Neural crest cell (in vitro differentiated cells): ENCODE measurements at places on chromosomes 6 and 20.

DNA sequence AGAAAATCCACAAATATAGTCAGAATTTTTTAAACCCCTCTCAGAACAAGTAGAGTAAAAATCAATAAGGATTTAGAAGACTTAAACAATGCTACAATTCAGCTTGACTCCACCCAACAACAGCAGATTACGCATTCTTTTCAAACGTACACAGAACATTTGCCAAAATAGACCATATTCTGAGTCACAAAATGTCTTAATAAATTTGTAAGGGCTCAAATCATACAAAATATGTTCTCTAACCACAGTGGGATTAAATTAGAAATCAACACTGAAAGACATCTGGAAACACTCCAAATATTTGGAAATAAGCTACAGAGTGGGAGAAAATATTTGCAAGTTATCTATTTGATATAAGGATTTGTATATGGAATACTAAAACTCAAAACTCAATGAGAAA is 164.2 kb upstream of the AKAP12 start:
- DNase-seq = no peak

DNA sequence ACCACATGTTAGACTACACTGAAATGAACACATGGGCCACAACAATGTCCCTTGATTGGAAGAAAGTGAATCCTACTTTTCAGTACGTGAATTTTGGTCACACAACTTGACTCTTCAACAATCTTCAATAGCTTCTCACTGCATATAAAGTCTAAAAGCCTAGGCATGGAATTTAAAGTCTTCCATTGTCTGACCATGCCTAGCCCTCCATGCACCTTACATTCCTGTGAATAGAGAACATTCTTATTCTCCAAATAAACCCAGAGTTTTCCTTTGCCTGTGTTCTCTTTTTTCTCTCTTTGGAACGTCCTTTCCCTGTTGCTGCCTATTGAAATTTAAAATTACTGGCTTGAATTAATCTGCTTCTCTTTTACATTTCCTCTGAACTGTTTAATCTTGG is 207.5 kb downstream of the ASCC3 start:
- no peak for DNase-seq

GRCh38 chr6:132675002-132675401 is 16.0 kb upstream of the TAAR1 start:
- no peak for DNase-seq

DNA sequence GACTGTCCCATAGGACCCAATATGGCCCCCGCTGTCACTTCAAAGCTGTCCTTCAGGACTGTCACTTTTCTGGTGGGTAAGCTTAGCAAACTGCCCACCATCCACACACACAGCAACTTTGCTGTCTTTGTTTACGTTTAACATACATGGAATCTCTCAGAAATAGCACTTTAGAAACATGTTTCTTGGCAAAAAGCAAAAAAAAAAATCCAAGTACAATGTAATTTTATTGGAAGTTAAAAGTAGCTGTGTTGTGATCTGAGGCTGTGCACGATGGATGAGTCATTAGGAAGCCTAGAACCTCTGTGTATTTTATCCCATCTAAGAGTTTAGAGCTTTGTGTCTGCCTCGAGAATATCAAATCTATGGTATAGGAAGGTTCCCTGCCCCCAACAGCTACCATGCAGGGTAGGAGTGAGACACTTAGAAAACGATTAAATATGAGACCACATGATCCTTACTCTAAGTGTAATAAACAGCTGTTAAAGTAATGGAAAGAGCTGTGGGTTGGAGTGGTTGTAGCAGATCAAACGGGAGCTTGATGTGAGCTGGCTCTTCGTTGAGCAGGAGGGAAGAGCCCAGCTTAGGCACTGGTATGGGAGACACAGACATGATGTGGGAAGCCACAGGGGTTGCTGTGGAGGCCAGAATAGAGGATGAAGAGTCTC is 119.5 kb downstream of the PLEKHG1 start:
- no peak for DNase-seq

DNA sequence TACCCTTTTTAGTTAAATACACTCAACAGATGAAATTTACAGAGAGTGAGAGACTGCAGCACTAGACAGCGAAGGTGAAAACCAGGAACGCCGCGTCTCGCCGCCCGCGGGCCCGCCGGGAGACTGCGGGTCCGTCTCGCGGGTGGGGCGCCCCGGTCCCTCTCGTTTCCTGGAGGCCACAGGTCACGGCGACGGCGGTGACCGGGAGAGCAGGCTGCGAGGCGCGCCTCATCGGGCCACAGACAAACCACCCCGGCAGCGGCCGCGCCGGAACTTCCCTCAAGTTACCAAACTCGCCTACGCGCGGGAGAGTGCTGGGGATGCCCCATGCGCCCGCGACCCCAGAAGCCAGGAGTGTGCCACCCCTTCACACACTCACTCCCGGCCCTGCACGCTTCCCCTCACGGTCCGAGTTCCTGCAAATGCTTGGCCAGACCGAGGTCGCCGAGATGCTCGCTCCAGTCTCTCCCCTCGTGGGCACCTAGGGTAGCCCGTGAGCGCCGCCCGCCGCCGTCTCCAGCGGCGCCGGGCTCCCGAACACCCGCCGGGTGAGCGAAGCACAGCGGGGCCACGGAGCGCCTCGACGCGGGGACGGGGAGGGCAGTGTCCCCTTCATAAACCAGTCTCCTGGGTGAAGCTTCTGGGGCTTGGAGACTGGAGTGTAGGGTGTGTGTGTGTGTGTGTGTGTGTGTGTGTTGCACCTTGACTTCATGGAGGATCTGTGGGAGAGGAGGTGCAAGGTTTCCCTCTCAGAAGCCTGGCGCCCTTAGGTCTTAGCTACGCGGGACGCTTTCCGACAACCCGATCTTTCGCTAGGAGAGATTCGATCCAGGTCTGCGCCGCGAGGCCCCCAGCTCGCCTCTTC is 1.4 kb downstream of the BACH2 start:
- peak; percentile 37 for DNase-seq

DNA sequence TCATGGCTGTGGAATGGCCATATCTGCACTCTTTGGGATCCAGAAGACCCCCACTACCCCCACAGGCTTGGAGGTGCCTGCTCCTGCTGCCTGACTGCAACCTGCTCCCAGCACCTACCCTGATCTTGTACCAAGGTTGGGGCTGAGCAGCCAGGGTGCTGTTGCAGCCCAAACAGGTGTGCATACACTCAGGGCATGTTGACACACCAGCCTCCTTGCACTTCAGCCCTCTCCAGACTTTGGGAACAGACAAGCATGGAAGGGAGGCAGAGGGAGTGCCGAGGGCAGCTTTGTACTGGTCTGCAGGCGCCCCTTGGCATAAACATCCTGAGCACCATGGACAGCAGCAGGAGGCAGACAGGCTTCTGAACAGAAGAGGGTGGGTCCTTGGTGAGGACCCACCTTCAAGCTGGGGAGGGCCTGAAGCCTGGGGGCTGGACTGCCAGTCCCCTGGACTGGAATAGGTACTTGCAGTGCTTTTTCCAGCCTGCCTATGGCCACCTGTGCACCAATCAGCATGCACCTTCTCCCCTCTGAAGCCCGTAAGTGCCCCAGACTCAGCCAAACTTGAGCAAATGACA is 1675.8 kb downstream of the HACE1 start:
- DNase-seq = no peak

GRCh38 chr6:134352786-134353480 is 35.0 kb upstream of the SGK1 start:
- no peak for DNase-seq

DNA sequence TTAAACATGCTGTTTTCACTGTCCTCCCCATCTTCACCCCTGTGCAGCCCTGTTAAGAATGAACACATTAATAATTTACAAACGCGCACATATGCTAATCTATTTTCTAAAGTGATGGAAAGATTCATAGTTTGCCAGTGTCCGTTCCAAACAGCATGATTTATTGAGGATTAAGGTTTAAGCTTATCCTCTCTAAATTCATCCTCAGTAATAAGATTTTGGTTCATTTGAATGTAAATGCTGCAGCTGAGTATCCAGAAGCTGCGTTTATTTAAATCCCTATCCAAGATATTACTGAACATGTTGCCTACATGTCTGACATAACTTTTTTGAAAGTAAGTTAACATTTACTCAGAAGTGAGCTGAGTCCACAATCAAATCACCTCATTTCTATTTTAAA is 42.8 kb upstream of the FAM135A start:
- DNase-seq = no peak

DNA sequence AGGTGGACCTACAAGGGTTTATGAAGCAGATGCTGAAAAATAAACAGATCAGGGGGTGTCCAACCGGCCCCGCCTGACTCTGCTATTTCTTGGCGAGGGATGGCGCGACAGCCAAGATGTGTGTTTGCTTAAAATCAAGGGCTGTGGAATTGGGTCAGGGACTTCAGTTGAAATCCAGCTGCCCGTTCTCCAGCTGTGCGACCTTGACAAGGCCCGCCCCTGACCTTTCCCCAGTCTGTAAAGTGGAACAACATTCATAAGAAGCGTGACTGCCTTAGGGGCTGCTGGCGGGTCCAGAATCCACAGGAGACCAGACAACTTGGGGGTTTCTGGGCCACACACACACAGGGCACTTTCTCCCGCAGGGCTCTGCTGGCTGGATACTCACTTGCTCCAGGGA is 517.5 kb downstream of the PREX1 start:
- no peak for DNase-seq

GRCh38 chr6:85684133-85684808 is 41.6 kb upstream of the SYNCRIP start:
- no peak for DNase-seq

DNA sequence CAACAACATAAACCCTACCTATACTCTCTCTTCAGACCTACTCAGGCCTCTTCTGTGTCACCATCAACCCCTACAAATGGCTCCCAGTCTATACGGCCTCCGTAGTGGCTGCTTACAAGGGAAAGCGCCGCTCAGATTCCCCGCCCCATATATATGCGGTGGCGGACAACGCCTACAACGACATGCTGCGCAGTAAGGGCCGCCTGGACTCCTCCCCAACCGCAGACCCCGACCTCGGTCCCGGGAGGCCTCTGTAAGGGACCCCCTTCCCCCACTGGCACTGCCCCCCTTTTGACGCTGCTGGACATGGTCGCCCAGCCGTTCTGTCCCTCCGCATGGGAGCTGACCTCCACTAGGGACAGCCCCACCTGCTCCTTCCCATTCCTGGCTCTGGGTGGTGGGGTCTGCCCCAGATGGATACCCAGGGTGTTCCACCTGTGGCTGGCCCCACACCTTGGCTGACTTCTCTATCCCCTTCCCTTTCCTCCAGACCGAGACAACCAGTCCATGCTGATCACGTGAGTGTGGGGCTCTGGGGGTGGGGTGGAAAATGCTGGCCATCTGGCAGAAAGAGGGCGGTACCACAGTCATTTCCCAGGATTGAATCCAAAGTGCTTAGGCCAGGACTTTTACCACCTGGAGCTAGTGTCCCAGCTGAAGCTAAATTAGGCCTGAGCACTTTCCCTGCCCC is 25.0 kb downstream of the MYH7B start:
- no peak for DNase-seq

- no peak for DNase-seq
These were observed 7.5 kb downstream of the CCM2L start for GRCh38 chr20:32017711-32018251.

DNA sequence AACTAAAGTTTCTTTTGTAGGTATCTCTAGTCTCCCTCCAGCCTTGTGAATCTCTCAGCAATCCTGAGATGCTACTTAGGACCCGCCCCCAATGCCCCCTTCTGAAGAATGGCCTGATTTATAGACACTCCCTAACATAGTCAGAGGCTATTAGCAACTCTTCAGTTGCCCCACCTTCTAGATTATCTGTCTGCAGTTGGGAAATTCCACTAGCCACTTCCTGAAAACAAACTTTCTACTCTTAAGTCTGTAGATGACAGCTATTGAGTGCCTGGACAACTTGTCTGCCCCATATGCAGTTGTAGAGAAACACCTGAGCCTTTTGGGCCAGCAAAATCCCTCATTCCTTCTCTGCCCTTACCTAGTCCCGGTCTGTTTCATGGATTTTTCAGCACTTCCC is 188.2 kb upstream of the PREP start:
- no peak for DNase-seq

DNA sequence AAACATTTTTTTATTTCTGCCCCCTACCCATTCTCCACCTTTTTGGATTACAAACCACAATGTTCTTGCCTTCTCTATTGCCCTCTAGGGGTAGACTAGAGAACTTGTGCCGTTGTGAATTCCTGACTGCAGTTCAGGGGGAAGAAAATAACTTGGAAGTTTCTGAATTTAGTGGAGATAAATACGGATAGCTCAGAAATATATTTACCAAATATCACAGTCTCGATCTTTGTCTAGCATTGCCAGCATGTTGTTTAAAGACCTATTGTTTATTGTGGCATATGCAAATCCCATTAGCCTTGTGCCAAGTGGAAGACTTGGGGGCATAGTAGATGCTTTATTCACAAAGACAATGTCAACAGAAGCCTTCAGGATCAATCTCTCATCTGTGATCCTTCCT is 154.1 kb upstream of the MMS22L start:
- DNase-seq = no peak

- no peak for DNase-seq
These were observed 258.4 kb upstream of the MARCKS start for GRCh38 chr6:113598786-113599185.

GRCh38 chr20:64056639-64056888 is 6.4 kb upstream of the TCEA2 start:
- no peak for DNase-seq

DNA sequence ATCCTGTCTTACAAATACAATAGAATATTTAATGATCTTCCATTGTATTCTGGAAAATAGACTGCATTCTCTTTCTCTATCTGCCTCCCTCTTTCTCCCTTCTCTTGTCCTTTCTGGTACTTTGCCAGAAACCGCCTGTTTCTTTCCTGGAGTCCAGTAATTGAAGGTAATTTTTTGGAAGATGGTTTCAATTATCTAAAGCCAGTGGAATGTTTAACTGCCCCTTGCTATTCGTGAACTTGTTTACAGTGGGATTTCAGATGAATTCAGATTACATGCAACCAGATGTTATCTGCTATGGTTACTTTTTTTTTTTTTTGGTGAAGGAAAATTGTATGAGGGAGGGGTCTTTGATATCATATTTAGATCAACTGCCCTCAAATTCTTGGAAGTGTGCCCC is 655.5 kb upstream of the FLRT3 start:
- no peak for DNase-seq

DNA sequence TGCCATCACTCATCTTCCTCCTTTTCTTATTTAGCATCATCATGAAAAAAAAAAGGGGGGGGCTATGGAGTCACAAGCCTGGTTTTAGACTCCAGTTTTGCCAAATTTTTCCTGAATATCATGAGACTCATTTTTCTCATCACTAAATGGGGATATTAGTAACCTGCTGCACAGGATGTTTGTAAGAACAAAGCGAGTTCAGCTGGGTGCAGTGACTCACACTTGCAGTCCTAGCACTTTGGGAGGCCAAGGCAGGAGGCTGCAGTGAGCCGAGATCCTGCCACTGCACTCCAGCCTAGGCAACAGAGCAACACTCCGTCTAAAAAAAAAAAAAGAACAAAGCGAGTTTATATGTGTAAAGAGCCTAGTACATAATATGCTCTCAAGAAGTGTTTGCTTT is 82.8 kb downstream of the TFAP2A start:
- DNase-seq = no peak

GRCh38 chr20:35171753-35172433 is at the start of gene PROCR:
Gene PROCR, plus strand, starts transcription at chr20:35172072. Its CDS starts 83 bp downstream, at chr20:35172155.
- DNase-seq = no peak

DNA sequence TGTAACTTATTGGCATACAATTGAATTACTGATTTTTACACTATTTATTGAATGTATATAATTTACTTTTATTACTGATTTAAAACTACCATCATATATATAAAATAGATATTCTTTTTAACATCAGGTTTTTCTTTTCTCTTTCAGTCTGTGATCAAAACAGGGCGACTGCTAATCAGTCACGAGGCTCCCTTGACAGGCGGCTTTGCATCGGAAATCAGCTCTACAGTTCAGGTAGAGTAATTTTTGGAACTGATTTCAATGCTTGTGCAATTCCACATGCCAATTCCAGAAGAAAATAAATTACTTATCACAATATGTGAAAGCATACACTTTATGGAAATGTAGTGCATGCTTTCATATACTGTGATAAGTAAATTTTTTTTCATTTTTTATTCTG is 166.5 kb downstream of the BCKDHB start:
- DNase-seq = no peak
